ENCODE measurements at places on chromosomes 1 and 21.

DNA sequence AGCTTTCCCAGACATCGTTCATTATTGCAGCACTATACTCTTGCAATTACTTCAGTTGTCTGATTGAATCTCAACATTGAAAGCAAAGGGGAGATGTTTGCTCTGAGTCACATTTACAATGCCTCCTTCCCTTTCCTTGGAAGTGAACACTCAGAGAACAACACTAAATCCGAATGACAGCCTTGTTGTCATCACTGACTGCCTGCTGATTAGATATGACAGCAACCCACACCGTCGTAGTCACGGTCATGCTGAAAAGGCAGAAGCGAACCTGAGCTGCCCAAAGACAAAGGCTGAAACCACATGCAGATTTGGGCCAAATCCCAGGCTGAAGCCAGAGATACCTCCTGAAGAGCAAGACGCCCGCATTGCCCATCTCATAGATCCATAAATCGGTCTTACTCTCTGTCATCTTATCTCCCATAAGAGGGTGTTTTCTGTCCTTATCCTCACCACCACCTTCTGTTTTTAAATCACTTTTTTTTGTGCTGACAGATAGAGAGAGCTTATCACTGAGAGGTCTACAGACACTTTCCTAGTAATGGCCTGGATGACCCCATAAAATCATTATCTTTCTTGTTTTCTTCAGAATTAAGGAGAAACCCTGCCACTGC, 47.5 kb downstream of the TMCO4 start:
- no peak for DNase-seq

DNA sequence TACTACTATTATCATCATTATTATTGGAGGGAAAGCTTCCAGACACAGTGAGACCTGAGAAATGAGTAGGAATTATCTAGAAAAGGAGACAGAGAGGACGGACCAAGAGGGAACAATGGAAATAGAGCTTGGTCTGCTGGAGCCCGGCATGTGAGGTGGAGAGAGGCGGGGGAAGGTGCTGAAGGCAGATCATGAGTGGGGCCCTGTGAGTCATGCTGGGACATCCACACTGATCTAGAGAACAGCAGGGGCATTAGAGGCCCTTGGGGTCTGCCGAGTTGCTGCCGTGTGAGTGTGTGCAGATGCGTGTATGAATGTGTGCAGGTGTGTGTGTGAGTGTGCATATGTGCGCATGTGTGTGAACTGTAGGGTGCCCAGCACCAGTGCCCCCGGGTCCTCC, 65.7 kb downstream of the TMCO4 start:
- DNase-seq = no peak

DNA sequence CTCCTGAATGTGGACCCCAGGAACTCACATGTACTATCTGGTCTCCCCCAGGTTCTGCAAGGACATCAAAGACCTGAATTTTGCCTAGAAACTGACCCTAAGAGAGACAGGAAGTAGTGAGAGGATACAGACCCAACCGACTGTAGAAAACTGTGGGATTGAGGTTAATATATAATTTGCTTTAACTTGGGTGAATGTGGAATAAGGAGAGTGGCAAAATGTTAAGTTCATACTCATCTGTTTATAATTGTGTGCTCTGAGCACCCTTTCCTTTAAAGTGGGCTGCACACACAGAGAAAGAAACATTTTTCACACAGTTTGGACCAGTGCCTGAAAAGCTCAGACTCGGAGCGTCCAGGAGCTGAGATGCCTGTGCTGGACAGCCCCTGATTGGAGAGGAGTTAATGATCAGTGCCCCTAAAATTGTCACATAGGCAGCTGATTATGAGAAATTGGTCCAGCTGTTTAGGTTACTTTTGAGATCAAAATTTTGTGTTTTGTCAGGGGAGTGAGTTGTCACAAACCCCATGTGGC, 37.2 kb downstream of the ROR1 start:
- no peak for DNase-seq

DNA sequence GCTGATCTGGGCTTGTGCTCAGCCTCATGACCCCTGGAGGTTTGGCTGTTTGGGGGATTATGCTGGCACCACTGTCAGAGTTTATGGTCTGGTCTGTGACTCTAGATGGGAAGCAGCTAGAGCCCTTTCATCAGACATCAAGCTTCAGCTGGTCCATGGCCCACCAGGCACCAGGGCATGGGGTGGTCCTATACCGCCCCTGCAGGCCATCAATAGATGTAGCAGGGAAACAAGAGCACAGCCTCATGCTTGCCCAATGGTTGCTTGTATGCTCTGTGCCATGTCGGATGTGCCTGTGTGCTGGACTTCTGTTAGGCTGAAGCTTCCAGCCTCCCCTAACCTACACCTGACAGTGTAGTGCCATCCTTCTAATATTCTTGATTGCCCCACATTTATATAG, 71.1 kb upstream of the CD34 start:
- no peak for DNase-seq

DNA sequence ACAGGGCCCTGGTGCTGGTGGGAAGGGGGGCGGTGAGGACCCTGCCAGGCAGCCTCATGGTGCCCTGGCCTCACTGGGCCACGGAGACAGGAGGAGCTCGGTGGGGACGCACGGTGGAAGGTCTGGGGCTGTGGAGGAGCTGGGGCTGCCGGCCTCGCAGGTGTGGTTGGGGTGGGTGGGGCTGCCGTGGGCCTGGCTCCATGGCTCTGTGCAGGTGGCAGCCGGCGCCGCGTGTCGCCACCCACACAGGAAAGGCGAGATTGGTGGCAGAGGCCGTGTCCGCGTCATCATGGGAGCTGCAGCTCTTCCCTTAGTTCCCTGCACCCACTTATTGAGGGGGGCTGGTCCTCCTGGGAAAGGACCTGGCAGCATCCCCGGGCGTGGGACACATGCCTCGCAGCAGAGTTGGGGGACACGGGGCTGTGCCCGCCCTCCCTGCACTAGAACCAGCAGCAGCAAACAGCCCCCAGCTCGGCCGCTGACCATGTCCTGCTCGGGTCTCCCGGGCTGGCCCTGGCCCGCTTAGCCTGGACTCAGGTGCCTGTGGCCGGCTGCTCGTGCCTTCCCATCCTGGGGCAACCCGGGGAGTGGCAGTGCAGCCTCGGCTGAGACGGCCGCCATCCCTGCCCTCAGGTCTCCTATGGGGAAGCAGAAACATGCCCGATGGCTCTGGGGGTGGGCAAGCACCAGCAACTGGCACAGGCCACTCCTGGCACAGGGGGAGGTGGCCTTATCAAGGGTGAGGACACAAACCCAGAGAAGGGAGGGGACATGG, 7.5 kb upstream of the TTC34 start:
- no peak for DNase-seq

DNA sequence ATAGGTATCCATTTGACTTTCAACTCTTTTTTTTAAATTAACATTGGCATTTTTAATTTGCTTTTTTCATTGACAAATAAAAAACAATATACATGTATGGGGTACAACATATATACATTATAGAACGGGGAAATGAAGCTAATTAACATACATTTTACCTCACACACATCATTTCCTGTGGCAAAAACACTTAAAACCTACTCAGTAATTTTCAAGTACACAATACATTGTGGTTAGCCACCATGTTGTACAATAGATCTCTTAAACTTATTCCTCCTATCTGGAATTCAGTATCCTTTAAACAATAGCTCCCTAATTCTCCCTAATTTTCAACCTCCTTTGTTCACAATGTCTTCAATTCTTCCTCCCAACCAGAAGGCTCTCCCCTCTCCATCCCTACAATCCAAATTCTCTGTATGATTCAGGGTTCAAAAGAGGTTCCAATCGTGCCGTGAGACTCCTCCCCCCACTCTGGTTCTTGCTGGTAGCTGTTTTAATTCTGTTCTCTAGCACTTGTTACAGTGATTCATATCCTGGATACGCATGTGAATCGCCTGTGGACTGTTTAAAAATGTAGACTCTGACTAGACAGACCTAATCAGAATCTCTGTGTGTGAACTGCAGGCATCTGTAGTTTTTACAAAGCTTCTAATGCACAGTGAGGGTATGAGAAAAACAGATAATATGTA, 87.6 kb upstream of the DUSP10 start:
- DNase-seq = no peak

- DNase-seq = no peak
These were observed 44.6 kb downstream of the MRPL39 start for GRCh38 chr21:25562660-25563059.

GRCh38 chr1:67700692-67701410, 15.8 kb downstream of the GADD45A start:
- no peak for DNase-seq

DNA sequence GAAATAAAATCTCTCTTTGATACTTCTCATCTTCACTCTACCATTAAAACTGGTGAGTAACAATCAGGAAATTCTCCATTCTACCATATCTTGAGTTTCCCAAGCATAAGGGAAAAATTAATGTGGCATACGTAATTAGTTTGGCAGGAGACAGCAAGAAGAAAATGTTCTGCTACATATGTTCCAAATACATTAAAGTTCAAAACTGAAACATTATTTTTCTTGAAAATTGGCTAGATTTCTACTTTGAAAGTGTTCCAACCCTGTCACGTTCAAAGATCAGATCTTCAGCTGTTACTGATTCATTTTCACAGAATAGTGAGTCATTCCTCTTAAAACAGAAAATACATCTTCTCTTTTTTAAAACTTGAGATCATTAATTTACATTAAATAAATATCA, 48.5 kb downstream of the PIGK start:
- DNase-seq = no peak

GRCh38 chr1:46411601-46412341, 17.7 kb downstream of the FAAH start:
- DNase-seq = no peak

GRCh38 chr1:174989536-174990220, 10.1 kb upstream of the CACYBP start:
- DNase-seq = no peak

DNA sequence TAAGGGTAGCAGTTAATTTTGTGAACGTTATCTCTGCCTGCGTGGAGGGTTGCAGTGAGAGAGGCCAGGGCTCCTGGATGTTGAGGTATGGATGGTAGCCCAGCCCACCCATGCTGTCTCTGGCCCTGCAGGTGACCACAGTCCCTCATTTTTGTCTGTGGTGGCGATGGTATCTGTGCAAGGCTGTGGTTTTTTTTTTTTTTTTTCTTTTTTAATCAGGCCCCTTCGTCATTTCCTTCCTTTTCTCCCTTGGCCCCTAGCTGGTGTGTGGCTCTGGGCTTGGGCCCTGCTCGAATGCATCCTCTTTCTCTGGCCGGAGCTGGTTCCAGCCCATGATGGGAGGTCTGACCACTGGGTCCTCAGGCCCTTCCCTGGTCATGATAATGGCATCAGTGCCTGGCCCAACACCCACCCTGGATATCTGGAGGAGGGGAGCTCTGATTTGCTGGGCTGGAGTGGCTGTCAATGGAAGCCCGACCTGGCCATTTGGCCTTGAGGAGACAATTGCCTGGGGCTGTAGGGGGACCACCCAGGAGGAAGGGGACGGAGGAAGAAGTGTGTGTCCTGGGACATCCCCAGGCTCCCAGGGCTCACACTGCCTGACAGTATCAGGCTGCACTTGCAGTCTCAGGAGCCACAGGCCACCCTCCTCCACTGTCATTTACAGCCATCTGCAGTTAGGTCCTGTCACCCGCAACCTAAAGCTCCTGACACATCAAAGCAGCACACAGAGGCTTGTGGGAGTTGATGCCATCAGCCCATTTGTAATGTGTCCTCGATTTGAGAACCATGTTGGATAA, 8.1 kb upstream of the RNF187 start:
- DNase-seq = no peak

GRCh38 chr1:195878478-195878877, 729.8 kb downstream of the KCNT2 start:
- no peak for DNase-seq

DNA sequence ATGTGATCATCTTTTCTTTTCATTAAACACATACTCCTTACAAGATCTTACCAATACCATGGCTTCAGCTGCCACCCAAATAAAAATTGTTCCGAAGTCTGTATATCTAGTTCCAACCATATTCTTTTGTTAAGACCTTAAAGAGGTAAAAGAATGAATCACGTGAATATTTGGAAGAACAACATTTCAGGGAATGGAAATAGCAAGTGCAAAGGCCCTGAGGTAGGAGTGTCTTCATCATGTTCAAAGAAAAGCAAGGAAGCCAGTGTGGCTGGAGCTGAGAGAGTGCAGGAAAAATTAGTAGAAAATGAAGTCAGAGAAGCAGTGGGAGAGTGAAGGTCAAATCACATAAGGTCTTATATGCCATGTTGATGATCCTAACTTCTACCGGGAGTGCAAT, 50.9 kb downstream of the SLAMF6 start:
- no peak for DNase-seq

GRCh38 chr1:181936768-181937581, 124.5 kb downstream of the ZNF648 start:
- DNase-seq = no peak

- DNase-seq = no peak
These were observed 51.6 kb downstream of the GNG4 start for GRCh38 chr1:235597867-235598553.

- no peak for DNase-seq
These were observed 175.7 kb downstream of the KAZN start for GRCh38 chr1:14774225-14774624.

- DNase-seq = no peak
These were observed 2.1 kb upstream of the SELENON start for GRCh38 chr1:25797939-25798338.

- DNase-seq = no peak
These were observed 160.9 kb upstream of the SYT6 start for GRCh38 chr1:114314576-114314975.

- DNase-seq = no peak
These were observed 26.3 kb downstream of the AGMAT start for GRCh38 chr1:15558516-15558915.

GRCh38 chr1:40393173-40393572, 19.6 kb downstream of the SMAP2 start:
- DNase-seq = no peak

DNA sequence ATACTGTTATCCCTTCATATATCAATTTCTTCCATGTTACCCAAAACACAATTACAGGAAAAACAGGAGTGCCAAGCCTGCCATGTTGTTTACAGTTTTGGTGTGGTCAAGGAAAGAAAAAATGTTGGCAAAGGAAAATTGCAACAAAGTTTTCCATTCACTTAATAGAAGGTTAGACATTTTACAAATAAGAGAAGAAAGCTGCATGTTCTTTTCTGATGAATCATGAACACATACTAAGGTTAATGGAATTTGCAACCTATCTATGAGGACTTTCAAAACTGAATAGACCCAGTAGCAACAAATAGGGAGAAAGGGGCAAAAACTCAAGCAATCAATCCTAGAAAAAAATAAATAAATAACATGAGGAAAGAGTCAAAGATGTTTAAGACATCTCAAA, 556.7 kb downstream of the DPYD start:
- no peak for DNase-seq

GRCh38 chr1:209160230-209160629, 423.3 kb upstream of the CAMK1G start:
- DNase-seq = no peak

- DNase-seq = no peak
These were observed 192.8 kb downstream of the FCRL5 start for GRCh38 chr1:157359314-157360022.

DNA sequence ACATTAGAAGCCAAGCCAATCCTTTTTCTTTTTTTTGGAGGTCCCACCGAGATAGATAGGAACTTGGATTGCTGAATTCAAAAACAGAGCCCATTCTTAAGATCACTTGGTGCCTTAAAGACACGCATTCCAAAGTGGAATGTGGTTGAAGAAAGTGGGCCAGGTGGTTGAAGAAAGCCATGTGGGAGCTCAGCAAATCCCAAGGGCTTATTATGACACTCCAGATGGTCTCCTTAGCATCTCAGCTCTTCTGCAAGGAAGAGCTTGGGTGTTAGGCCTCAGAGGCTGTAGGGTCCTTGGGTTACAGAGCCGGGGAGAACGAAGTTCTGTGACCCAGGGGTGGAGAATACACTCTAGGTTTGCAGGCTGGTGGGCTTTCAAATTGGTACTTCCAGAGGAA, 13.5 kb downstream of the TOR3A start:
- no peak for DNase-seq

All from stimulated activated CD4-positive, alpha-beta T cell treated with anti-CD3 and anti-CD28 coated beads, Interleukin-1b, Interleukin-23, amount 100 ng/mL, for 1 hour (primary cell).